ENCODE measurements at places on chromosomes 1 and 21. TPM values are rescaled to one million over a fixed set of nuclear protein-coding genes. Genes with fewer than 3 reads are reported as not detected.

GRCh38 chr1:162405800-162406199 lies 6.1 kb downstream of the SH2D1B start:
- H3K27me3 ChIP-seq, result peaks cover 8% of the 10 kb centered on the region
- H3K4me3 ChIP-seq, result no peak overlapping the region
- H3K27ac ChIP-seq, result no peak overlapping the region

DNA sequence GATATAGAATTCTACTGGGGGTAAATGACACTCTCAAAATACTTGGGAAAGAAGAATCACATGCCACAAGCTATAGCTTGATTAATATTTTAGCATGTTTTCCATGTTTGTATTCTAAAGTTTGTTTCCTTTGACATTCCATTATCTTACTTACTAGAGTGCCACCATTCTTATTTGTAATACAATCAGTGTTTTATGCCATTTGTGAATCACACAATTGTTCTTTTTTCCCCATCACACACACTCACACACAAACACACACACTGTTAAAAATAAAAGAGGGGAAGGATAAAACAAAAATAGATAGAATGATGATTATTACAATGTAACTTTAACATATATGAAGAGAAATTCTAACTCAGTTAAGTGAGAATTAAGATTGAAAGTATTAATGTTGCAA lies 16.0 kb upstream of the TEKT2 start:
- DNase-seq, result no peak
- no peaks in the 10 kb centered on the region for H3K4me1 ChIP-seq
- no peak overlapping the region for H3K4me3 ChIP-seq
- no peak overlapping the region for H3K27ac ChIP-seq
- no peaks in the 10 kb centered on the region for H3K36me3 ChIP-seq

DNA sequence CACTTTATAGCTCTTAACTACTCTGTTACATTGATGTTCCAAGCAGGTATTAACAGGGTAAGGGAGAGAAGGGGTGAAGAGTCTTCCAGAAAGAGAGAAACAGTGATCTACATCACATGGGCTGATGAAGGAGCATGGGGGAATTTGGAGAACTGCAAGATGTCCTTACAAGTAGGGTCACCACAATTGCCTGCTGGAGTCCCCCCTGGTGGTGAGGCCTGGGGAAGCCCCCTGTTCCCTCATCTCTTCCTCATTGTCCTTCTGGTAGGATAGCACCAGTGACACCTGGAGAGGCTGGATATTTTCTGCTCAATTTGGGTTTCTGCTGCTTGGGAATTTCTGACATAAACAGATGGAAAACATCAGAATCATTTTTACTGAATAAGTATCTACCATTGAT lies 126.6 kb downstream of the RUNX1 start:
- H3K4me1 ChIP-seq, result peaks cover 25% of the 10 kb centered on the region
- H3K36me3 ChIP-seq, result peaks cover 35% of the 10 kb centered on the region
- H3K4me3 ChIP-seq, result no peak overlapping the region
- no peak for DNase-seq

GRCh38 chr1:243264717-243265116 lies 8.9 kb downstream of the SDCCAG8 start:
- peaks cover 29% of the 10 kb centered on the region for H3K4me1 ChIP-seq
- H3K36me3 ChIP-seq, result peaks cover 6% of the 10 kb centered on the region
- no peak overlapping the region for H3K27ac ChIP-seq

GRCh38 chr1:197144570-197145325 lies 1.7 kb downstream of the ASPM start:
- H3K27ac ChIP-seq, result peak overlapping the region; percentile 83
- peaks cover 44% of the 10 kb centered on the region for H3K4me1 ChIP-seq
- DNase-seq, result no peak
- peaks cover 23% of the 10 kb centered on the region for H3K36me3 ChIP-seq
- no peaks in the 10 kb centered on the region for H3K27me3 ChIP-seq
- H3K4me3 ChIP-seq, result peak overlapping the region; percentile 86

GRCh38 chr1:14928412-14928811 lies 225.1 kb upstream of the TMEM51 start:
- H3K4me1 ChIP-seq, result peaks cover 5% of the 10 kb centered on the region
- DNase-seq, result no peak
- H3K4me3 ChIP-seq, result no peak overlapping the region
- no peak overlapping the region for H3K27ac ChIP-seq
- peaks cover 25% of the 10 kb centered on the region for H3K27me3 ChIP-seq
- no peaks in the 10 kb centered on the region for H3K36me3 ChIP-seq

DNA sequence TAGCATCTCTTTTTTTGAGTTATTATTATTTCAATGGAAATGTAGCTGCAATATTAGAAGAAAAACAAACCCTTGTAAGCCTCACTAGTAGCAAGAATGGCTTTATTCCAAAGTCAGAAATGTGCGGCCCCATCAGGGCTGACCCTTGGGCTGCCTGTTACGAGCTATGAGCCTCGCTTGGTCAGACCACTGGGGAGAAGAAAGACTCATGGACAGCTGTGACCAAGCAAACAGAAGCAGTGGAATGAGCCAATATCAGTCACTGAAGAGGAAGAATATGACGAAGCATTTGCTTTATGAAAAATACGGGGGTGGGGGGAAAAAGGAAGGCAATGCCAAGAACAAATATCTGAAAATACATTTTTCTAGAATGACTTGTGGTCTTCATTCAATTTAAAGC lies 504.5 kb downstream of the LMO4 start:
- no peak overlapping the region for H3K27ac ChIP-seq
- no peaks in the 10 kb centered on the region for H3K4me1 ChIP-seq
- H3K27me3 ChIP-seq, result peaks cover 4% of the 10 kb centered on the region

- H3K36me3 ChIP-seq, result no peaks in the 10 kb centered on the region
- H3K27ac ChIP-seq, result no peak overlapping the region
- no peak for DNase-seq
- peaks cover 2% of the 10 kb centered on the region for H3K27me3 ChIP-seq
These were observed 290.8 kb upstream of the ESRRG start for GRCh38 chr1:217014066-217014465.

- no peaks in the 10 kb centered on the region for H3K4me1 ChIP-seq
- H3K27ac ChIP-seq, result no peak overlapping the region
- no peak for DNase-seq
- no peaks in the 10 kb centered on the region for H3K36me3 ChIP-seq
- no peak overlapping the region for H3K4me3 ChIP-seq
These were observed 161.3 kb downstream of the ROR1 start for GRCh38 chr1:63935143-63935542.

GRCh38 chr1:64474665-64475439 lies 4.9 kb downstream of the CACHD1 start:
- no peak overlapping the region for H3K27ac ChIP-seq
- H3K27me3 ChIP-seq, result peaks cover 30% of the 10 kb centered on the region
- DNase-seq, result no peak

DNA sequence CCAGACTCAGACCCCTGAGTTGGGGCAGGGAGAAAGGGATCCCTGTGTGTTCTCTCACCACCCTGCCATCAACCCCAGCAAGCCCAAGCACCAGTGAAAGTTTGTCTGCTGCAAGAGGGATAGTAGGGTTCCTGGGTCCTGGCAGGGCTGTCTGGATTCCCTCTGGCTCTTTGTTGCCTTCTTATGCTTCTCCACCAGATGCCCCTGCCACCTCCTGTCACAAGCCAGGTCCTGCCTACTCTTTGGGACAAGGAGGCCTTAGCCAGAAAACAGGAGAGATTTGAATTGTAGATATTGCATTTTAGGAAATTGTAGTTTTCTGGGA lies 21.7 kb downstream of the UBE2T start:
- no peak for DNase-seq
- no peaks in the 10 kb centered on the region for H3K4me1 ChIP-seq
- peaks cover 4% of the 10 kb centered on the region for H3K27me3 ChIP-seq
- H3K36me3 ChIP-seq, result no peaks in the 10 kb centered on the region
- no peak overlapping the region for H3K27ac ChIP-seq

GRCh38 chr1:222814536-222815439 lies at the start of gene DISP1:
TSS of gene DISP1 (plus strand) at chr1:222815039. CDS start at chr1:222942824, 127,785 bp downstream.
- peak; percentile 68 for DNase-seq
- H3K27me3 ChIP-seq, result peaks cover 12% of the 10 kb centered on the region
- peak within 1 kb of the TSS; percentile 90 for H3K4me3 ChIP-seq
- peaks cover 7% of the 10 kb centered on the region for H3K36me3 ChIP-seq

- peaks cover 13% of the 10 kb centered on the region for H3K36me3 ChIP-seq
- peaks cover 76% of the 10 kb centered on the region for H3K4me1 ChIP-seq
- H3K27me3 ChIP-seq, result no peaks in the 10 kb centered on the region
- no peak for DNase-seq
- H3K27ac ChIP-seq, result peak overlapping the region; percentile 78
These were observed 5.4 kb downstream of the NEK7 start for GRCh38 chr1:198162091-198162767.

DNA sequence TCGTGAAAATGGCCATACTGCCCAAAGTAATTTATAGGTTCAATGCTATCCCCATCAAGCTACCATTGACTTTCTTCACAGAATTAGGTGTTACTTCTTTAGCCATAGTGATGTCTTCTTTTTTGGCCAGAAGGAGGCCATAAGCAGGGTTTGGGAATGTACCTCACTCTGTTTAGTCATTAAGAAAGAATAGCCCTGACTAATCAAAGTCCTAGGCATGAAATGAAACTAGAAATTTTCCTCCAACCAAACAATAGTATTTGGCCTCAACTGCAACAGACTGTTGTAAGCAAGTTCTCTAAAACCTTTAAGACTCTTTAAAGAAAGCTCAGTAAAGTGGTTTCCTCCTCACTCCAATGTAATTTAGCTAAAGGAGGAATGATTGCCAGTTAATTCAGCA lies 163.9 kb downstream of the AKT3 start:
- no peak overlapping the region for H3K27ac ChIP-seq
- no peaks in the 10 kb centered on the region for H3K4me1 ChIP-seq
- H3K4me3 ChIP-seq, result no peak overlapping the region
- DNase-seq, result no peak
- H3K36me3 ChIP-seq, result no peaks in the 10 kb centered on the region

DNA sequence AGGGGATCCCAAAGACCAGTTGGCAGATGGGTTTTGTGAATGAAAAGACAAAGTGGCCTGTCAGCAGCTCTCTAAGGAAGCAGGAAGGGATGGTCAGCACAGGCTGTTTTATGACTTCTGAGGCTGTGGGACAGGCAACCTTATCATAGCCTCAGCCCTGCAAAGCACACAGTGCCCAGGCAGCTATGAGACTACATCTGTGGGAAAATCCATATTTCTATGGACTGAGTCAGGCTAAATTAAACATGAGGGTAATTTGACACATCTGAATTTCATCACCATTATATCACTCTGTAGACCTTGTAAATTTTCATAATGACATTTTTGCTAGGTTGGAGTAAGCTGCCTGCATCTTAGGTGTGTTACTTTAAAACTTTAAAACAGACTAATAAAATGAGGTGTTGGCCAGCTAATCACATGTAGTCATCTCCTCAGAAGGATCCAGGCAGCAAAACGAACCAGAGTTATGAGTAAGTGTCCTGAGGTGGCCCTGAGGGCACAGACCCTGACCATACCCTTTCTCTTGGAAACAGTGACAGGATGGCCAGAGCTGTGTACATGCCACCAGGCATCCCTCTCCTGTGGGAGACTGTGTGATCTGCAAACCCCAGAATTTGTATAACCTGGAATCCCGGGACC lies 14.6 kb downstream of the NGF start:
- peaks cover 8% of the 10 kb centered on the region for H3K27me3 ChIP-seq
- no peaks in the 10 kb centered on the region for H3K36me3 ChIP-seq
- no peak overlapping the region for H3K4me3 ChIP-seq
- H3K27ac ChIP-seq, result no peak overlapping the region
- no peaks in the 10 kb centered on the region for H3K4me1 ChIP-seq

DNA sequence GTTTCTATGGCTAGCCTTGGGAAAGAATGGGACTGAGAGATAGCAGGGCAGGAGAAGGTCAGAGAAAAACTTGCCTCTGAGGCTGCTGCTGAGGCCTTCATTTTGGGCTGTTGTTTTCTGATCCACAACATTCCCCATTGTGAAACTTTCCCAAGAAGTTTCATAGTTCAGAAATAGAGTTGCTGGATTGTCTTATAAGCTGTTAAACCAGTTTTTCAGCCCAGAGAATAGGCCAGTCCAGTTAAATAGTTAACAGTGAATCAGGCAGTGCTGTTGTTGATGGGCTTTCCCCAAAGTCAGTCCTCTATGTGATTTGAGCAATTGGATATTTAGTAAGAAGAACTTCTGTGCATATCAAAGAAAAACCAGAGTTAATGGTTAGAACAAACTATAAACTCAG lies 77.0 kb downstream of the C21orf91 start:
- no peak for DNase-seq
- no peak overlapping the region for H3K4me3 ChIP-seq
- no peak overlapping the region for H3K27ac ChIP-seq
- peaks cover 22% of the 10 kb centered on the region for H3K4me1 ChIP-seq

GRCh38 chr1:160188341-160188740 lies 2.0 kb upstream of the CASQ1 start:
- no peak for DNase-seq
- no peaks in the 10 kb centered on the region for H3K36me3 ChIP-seq
- no peak overlapping the region for H3K27ac ChIP-seq
- H3K27me3 ChIP-seq, result peaks cover 8% of the 10 kb centered on the region
- H3K4me1 ChIP-seq, result no peaks in the 10 kb centered on the region

Gene SLC9C2
- not detected for total RNA-seq

Gene CCDC185
- not detected for total RNA-seq

Gene INSRR
- total RNA-seq, result 0.78 TPM

Gene ZMYND12
- total RNA-seq, result not detected

Gene RPE65
- total RNA-seq, result not detected

Gene GJC2
- 0.61 TPM for total RNA-seq

Data from activated T-helper 1 cell treated with anti-CD3 and anti-CD28 coated beads, Interleukin-12 subunit alpha, Interleukin-12 subunit beta, Interleukin-2, Interleukin-4 antibody, amounts not matched to agents 30 ng/mL and 10 ng/mL and 1 ng/mL, durations not matched to agents 14 hours and 24 hours and 36 hours (primary cell).